ENCODE measurements at places on chromosomes 11 and 22.

- DNase-seq: no peak
Measured at GRCh38 chr22:43996170-43996980, 27.7 kb upstream of the PARVB start.

GRCh38 chr11:114162719-114163123 lies 103.2 kb downstream of the ZBTB16 start:
- peak; percentile 94 for DNase-seq

- no peak for DNase-seq
Measured at GRCh38 chr11:33443684-33444083, 186.5 kb downstream of the HIPK3 start.

GRCh38 chr11:118132385-118133151 lies 20.1 kb downstream of the SCN4B start:
- DNase-seq: no peak

- DNase-seq: no peak
Measured at GRCh38 chr22:19124377-19124776, 2.2 kb upstream of the DGCR2 start.

DNA sequence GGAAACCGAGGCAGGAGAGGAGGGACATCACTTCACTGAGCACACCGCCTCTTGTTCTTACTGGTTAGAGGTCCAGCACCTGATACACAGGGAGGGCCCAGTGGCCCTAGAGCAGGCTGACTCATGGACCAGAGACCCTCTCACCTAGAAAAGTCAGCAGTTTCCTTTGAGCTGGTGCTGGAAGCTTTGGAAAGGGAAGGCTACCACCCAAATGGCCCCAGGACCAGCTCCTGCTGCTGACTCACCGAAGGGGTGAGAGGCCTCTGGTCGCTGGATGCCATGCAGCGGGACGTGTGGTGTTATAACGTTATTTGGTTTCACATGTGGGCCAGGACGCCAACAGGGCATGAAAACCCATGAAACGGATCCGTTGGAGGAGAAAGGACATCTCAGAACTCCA lies 3.8 kb downstream of the NADSYN1 start:
- DNase-seq: no peak

- DNase-seq: no peak
Measured at GRCh38 chr11:65915101-65915820, 3.6 kb downstream of the C11orf68 start.

GRCh38 chr22:41931701-41932269 lies 5.2 kb upstream of the TNFRSF13C start:
- DNase-seq: no peak

DNA sequence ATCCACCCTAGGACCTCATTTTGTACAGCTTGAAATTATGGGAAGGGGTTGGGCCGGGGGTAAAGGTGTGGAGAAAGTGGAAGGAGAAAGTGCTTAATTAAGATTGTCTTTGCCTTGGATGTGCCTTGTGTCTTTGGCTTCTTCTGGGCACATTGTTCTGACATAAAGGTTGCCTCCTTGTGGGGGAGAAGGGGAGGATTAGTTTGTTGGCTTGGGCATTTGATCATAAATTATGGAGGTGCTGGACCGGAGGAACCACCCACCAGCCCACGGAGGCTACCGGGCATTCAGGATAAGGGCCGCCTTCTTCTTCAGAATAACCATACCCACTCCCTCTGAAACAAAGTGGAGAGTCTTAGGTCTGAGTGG lies 1.3 kb downstream of the PAFAH1B2 start:
- DNase-seq: peak; percentile 19

- DNase-seq: peak; percentile 87
Measured at GRCh38 chr22:37166675-37167066, 17.0 kb upstream of the IL2RB start.

GRCh38 chr22:40193429-40194421 lies 16.0 kb downstream of the TNRC6B start:
- peak; percentile 60 for DNase-seq

GRCh38 chr22:50169774-50170341 lies 673 bp upstream of the PANX2 start:
- peak; percentile 51 for DNase-seq

- no peak for DNase-seq
Measured at GRCh38 chr11:40435344-40435743, 1024.1 kb downstream of the LRRC4C start.

DNA sequence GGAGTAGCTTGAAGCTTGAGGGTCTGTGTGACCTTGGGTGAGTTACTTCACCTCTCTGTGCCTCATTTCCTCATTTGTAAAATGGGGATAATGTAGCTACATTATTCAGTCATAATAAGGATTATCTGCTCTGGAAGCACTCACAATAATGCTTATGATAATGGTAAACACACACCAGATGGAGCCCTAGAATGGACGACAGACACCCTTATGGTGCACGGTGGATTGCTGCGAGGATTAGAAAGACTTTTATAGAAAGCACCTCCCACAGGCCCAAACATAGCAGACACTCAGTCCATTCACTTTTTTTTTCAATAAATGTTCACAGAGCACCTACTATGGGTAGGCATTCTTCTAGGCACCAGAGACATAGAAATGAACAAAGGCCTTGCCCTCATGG lies 53.8 kb downstream of the LARGE1 start:
- no peak for DNase-seq
